ENCODE measurements at places on chromosomes 12 and 14. TPM values are rescaled to one million over a fixed set of nuclear protein-coding genes. Genes with fewer than 3 reads are reported as not detected.

The COL2A1 gene
- not detected for total RNA-seq

The STXBP6 gene
- total RNA-seq, result 14.3 TPM

DNA sequence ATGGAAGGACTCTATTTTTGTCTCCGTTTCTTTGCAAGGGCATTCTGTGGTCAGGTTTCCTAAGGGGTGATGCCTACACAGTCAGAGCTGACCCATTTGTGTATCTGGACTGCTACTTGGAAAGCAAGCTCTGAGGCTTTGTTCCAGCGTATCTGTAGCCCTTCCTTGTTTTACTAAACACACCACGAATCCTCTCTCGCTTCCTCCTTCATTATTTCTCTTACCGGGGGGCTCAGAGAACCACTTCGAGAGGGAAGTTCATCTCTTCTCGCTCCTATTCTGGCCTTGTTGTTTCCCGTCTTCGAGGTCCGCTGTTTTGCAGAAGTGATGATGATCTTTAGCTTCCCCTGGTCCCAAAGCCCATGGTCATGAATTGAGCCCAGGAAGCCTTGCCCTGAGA, 164.7 kb downstream of the SSPN start:
- DNase-seq, result no peak

- no peak for DNase-seq
Measured at GRCh38 chr12:52322069-52322468, 871 bp upstream of the KRT83 start.

- DNase-seq, result peak; percentile 40
Measured at GRCh38 chr14:66600416-66600815, 92.5 kb downstream of the GPHN start.

Measured in IMR-90 (cell line).